IgD-negative memory B cell (primary cell): ENCODE measurements at places on chromosomes 13 and 19. TPM values are rescaled to one million over a fixed set of nuclear protein-coding genes. Genes with fewer than 3 reads are reported as not detected.

Gene MED26
- polyA plus RNA-seq = 5.3 TPM

Gene SF3A2
- polyA plus RNA-seq = 37.8 TPM

Gene ZNRF4
- polyA plus RNA-seq = not detected

Gene NTF4
- not detected for polyA plus RNA-seq

Gene CGB8
- not detected for polyA plus RNA-seq
